Activated CD8-positive, alpha-beta memory T cell treated with anti-CD3 and anti-CD28 coated beads for 1 hour (primary cell): ENCODE measurements at places on chromosomes 4 and X.

DNA sequence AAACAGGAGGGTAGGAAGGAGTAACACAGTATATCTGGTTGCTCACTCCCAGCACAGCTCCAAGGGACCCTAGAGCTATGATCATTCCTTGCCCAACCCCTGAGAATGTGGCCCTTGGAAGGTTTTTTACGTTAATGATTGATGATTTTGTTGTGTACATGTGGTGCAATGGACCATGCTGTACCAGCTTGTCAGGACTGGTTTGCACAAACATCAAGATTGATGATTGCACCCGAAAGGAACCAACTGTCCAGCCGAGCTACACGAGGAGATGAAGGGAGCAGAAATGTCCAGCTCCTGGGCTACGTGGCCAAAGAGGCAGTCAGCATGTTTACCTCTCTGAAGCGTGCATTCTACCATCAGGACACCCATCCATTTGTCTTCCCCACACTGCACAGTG is 83.2 kb upstream of the USP9X start:
- no peak for DNase-seq

GRCh38 chrX:45622042-45622423 is 421.4 kb upstream of the DIPK2B start:
- DNase-seq: no peak

- DNase-seq: no peak
Observed at GRCh38 chr4:19623866-19624265, 627.8 kb upstream of the SLIT2 start.

GRCh38 chr4:145481942-145482208 is 222 bp downstream of the SMAD1 start:
- DNase-seq: no peak

GRCh38 chr4:156773648-156774357 is 197.8 kb downstream of the PDGFC start:
- DNase-seq: no peak

GRCh38 chr4:82680834-82681233 is 117.8 kb downstream of the SCD5 start:
- DNase-seq: no peak

DNA sequence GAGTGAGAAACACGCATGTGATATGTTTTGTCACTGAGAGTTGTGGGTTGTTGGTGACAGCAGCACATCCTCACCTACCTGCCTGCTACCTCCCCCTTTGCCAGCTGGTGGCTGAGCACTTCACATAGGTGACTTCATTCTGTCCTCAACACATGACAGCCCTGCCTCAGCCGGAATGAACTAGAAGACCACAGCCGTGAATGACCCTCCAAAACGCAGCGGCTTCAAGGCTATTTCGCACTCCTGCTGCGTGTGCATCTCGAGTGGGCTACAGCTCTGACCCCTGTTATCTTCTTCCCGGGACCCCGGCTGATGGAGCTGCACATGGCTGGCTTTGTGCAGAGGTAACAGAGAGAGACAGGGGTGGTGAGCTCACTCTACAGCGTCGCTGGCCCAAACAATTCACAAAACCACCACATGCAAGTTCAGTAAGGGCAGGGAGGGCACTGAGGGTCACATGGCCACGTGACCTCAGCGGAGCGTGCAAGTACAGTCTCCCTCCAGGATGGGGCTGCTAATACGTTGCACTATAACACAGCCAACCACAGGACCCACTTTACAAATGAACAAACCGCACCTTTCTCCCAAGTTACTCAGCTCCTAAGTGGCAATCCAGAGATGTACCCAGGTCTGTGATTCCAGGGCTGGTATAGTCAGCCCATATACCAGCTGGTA is 6.3 kb upstream of the PPP2R2C start:
- no peak for DNase-seq
